Activated naive CD4-positive, alpha-beta T cell (primary cell): ENCODE measurements at places on chromosomes 3 and 15.

DNA sequence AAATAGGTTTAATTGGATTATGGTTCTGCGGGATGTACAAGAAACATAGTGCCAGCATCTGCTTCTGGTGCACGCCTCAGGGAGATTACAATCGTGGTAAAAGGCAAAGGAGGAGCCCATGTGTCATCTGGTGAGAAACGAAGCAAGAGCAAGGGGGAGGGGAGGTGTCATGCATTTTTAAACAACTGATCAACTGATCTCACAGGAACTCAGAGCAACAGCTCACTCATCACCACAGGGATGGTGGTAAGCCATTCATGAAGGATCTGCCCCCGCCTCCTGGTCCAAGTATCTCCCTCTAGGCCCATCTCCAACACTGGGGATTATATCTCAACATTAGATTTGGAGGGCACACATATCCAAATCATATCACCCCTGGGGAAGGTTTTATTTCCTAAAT lies 42.1 kb upstream of the FGF7 start:
- DNase-seq, result no peak

DNA sequence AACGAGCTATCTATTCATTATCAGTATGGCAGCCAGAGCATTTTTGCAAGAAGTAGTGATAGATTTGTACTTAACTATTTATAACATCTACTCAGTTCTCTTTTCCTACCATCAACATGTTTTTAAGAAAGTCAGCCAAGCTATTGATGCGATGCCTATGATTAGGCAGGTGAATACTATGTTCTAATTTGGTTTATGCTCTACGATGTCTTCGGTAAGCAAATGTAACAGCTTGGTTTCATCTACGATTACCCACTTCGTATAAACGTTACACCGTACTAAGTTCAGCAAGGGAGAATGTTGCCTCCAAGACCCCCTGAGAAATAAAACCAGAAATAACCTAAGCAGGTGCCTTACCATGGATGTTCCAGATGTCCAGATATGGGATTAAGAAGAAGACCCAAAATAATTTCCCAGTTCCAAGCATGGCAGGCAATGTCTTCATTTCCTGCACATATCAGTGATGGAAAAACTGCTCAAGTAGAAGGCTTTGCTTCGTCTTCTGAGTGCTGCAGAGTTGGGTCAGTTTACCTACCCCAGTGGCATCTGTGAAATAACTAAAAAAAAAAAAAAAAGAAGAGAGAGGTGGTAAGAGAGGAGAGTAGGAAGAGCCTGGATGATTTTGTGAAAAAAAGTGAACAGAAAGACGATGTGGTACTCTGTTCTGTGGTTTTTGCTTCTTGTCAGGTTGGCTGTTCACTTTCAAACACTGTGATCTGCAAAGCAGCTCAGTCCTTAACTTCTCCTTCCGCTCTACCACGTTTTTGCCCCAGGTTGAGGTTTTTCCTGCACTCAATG lies at the start of gene BTLA:
Gene BTLA, minus strand, starts transcription at position 559 of the 798 bp plus-strand sequence. Its CDS starts 114 bp downstream, at position 445.
- DNase-seq, result no peak

DNA sequence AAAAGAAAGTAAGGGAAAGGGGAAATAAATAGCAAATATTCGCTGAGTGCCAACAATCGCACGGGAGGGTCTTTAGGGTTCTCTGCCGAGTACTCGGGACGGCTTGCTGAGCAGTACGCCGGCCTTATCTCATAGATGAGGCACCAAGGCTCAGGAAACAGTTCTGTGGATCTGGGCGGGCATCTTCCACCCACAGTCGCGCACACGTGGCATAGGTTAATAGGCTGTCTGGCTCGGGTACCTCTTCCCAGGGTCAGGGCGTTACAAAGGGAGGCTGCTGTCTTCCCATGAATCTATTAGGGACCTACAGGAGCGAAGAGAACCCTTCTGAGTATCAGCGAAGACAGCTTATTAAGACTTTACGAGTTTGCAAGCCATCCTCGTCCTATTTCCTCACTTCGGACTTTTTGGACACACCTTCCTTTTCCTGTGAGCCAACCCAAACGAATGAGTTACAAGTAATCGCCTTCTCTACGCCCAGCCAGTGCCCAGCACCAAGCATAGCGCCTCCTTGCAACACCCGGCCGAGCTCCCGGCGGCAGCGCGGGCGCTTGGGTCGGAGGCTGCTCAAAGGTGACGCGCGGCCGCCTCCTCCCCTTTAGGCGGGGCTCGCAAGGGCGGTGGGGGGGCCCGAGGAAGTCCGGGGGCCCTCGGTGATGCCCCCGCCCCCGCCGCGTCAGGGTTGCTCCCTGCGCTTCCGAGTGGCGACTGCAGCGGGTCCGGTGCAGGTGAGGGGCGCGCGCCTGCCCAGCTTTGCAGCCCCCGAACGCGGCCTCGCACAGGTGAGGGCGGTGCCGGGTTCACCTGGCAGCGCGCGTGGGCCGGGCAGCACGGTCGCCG lies at the start of gene MCTP2:
Gene MCTP2, plus strand, starts transcription at position 679 of the 840 bp plus-strand sequence. CDS start 66,705 bp downstream, outside the sequence.
- peak; percentile 33 for DNase-seq

DNA sequence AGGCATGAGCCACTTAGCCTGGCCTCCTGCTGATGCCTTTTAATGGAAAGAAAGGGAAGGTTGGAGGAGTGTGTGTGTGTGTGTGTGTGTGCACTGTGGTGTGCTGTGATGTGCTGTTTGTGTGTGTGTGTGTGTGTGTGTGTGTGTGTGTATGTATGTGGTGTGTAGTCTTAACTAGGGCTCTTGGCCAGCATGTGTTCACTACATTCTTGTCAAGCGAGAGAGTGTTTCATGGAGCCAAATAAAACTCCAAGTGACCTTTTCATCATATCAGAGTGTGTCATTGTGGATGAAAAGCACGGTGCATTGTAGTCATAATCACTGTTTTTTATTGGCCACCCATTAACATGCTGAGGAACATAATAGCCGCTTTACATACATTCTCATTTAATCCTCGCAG lies 30.8 kb upstream of the BHLHE40 start:
- no peak for DNase-seq

DNA sequence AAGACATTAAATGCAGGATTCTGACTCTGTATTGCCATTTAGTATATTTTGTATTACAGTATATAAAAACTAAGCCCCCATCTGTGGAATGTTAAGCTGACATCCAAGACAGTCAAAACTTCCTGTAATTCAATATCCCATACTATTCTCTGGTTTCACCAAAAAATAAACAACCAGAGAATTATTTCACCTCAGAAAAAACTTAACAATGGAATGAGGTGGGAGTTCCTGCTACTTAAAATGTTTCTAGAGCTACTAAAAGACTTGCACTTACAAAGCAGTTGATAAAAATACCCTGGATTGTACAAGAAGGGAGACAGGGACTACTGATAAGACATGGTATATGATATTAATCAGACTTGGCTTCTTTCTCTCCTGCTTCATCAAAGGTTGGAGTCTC lies 8.3 kb downstream of the ARL13B start:
- no peak for DNase-seq

- DNase-seq, result no peak
Observed at GRCh38 chr3:194280777-194281176, 70.4 kb downstream of the CPN2 start.

DNA sequence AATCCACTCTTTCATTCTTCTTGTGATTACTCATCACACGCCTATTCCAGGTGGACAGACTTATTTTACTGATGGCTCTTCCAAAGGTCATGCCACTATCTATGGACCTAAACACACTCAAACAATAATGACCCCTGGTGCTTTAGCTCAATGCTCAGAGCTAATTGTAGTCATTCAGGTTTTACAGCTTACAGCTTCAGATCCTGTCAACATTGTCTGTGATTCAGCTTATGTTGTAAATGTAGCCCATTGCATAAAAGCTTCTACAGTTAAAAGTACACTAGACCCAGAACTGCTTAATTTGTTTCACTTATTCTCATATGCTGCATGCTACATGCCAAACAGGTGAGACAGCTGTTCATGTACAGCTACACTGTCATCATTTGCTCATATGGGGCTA lies 49.2 kb downstream of the LSM3 start:
- DNase-seq, result no peak

DNA sequence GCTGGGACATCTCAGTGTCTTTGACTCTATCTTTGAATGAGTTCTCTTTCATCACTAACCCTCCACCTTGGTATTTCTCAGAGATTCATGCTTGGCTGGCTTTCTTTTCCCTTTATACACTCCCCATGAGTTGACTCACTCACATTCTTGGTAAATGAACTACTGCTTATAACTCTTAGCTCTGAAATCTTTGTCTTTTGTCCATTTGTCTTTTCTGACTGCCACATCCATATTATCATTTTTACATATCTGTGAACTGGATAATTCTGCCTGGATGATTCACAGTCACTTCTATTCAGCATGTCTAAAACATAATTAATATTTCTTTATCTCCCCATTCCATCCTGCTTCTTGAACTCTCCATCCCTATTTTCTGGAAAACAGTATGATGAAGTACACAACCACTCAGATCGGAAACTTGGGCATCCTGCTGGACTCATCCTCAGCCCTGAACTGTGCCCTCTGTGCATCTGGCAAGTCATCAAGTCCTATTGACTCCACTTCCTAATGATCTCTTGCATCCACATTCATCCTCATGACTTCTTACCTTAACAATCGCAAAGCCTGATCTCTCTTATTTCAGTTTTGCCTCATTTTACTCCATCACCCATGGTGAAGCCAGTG lies 66.9 kb downstream of the KCNAB1 start:
- no peak for DNase-seq

DNA sequence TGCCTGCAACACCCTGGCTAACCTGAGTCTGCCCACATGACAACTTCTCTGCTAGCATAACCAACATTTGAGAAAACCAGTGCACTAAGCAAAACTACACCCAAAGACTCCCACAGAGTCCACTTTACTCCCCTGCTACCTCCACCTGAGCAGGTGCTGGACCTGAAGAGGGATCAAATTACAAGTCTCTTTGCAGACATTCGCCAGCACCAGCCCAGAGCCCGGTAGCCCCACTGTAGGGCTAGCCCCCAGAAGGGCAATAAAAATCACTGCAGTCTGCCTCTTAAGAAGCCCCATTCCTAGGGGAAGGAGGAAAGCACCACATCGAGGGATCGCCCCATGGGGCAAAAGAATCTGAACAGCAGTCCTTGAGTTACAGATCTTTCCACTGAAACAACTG lies 472.2 kb downstream of the GRM7 start:
- no peak for DNase-seq

GRCh38 chr3:127207727-127208482 lies 15.0 kb downstream of the PRR23E start:
- DNase-seq, result no peak
